ENCODE measurements at places on chromosomes 13 and 19.

GRCh38 chr19:2273356-2274184, 8.4 kb downstream of the PEAK3 start:
- peak; percentile 73 for DNase-seq

- DNase-seq = no peak
Observed at GRCh38 chr19:40982594-40983101, 8.4 kb upstream of the CYP2B6 start.

GRCh38 chr19:10766671-10767201, 48.9 kb downstream of the DNM2 start:
- no peak for DNase-seq

GRCh38 chr13:67554746-67555452, 324.8 kb upstream of the PCDH9 start:
- no peak for DNase-seq

DNA sequence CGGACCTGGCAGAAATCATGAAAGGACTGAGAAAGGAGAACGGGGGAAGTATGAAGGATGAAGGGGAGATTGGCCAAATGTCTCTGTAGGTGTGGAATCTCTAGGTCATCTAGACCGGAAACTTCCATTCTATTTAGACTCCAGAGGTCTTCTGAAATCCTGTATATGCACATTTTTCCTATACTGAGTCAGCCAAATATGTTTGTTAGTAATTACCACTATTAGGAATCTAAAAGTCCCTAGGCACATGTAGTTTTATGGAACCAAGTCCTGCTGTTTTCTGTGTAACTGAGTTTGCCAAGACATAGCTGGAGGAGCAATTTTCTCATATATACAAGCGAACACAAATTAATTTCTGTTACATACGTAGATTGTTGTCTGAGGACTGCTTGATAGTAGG, 498.1 kb downstream of the GPC5 start:
- no peak for DNase-seq

- peak; percentile 40 for DNase-seq
Observed at GRCh38 chr19:39506944-39507714, 7.8 kb upstream of the SELENOV start.

- DNase-seq = peak; percentile 38
Observed at GRCh38 chr13:94345374-94346195, 133.9 kb downstream of the DCT start.
